ENCODE measurements at places on chromosomes 4 and X.
A peak's percentile ranks its signal among the peaks of the same experiment; 100 is the strongest.

DNA sequence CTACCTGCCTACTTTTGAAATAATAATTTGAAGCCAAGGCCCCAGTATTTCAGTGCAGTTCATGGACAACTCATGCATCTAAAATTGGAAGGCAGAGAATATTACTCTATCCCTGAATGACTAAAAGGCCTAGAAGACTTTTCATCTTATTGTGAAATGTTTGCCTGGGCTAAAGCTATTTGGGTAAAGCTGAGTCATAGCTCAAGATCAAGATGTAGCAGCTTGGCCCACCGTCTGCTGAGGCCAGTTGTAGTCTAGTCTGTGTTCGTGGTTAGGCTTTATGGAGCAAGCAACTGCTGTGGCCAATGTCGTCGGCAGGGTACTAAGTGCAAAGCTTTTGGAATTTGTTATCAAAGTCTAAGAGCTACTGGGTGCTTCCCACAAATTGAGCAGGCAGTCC lies 929.1 kb downstream of the RAB28 start:
- no peaks in the 10 kb centered on the region for H3K36me3 ChIP-seq
- no peak overlapping the region for H3K4me3 ChIP-seq
- H3K27me3 ChIP-seq = no peaks in the 10 kb centered on the region
- DNase-seq = no peak

GRCh38 chr4:3821580-3822229 lies 55.5 kb downstream of the ADRA2C start:
- H3K36me3 ChIP-seq = no peaks in the 10 kb centered on the region
- no peak for DNase-seq
- no peak overlapping the region for H3K4me3 ChIP-seq
- H3K4me1 ChIP-seq = no peaks in the 10 kb centered on the region

DNA sequence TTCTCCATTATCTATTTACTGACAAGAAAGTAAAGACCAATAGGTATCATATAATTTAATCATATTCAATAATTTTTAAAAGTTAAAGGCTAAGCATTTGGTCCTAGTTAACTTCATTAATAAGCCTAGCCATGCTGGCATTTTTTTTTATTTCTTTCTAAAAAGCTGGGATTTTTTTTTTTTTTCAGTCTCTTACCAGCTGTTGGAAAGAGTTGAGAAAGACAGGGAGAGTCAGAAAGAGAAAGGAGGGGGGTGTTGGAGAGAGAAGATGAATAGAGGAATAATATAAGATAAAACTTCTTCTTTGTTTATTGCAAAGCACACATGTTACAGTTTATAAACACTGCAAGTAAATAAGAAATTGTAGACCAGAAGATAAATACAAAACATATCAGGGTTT lies 5.9 kb upstream of the NR3C2 start:
- H3K36me3 ChIP-seq = no peaks in the 10 kb centered on the region
- no peak overlapping the region for H3K27ac ChIP-seq
- H3K4me1 ChIP-seq = peaks cover 19% of the 10 kb centered on the region
- no peak for DNase-seq
- H3K27me3 ChIP-seq = no peaks in the 10 kb centered on the region

DNA sequence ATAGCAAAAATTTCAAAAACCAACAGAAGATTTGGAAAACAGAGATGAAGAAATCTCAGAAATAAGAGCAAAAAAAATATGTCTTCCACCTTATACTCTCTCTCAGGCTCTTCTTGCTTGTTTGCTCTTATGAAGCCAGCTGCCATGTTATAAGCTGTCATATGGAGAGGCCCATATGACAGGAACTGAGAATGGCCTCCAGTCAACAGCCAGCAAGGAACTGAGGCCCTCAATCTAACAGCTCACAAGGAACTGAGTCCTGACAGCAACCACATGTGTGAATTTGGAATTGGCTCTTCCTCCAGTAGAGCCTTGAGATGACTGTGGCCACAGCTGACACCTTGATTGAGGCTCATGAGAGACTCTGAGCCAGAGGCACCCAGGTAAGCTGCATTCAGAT lies 51.3 kb upstream of the MAOA start:
- H3K4me3 ChIP-seq = no peak overlapping the region
- no peak overlapping the region for H3K27ac ChIP-seq
- no peaks in the 10 kb centered on the region for H3K27me3 ChIP-seq
- H3K36me3 ChIP-seq = no peaks in the 10 kb centered on the region

- H3K27me3 ChIP-seq = no peaks in the 10 kb centered on the region
- DNase-seq = no peak
- peaks cover 36% of the 10 kb centered on the region for H3K4me1 ChIP-seq
- H3K27ac ChIP-seq = peak overlapping the region; percentile 73
Measured at GRCh38 chrX:110145311-110145710, 142.4 kb downstream of the TMEM164 start.

- no peaks in the 10 kb centered on the region for H3K27me3 ChIP-seq
- no peaks in the 10 kb centered on the region for H3K4me1 ChIP-seq
- DNase-seq = no peak
- H3K36me3 ChIP-seq = no peaks in the 10 kb centered on the region
- no peak overlapping the region for H3K27ac ChIP-seq
Measured at GRCh38 chr4:93461541-93461940, 367.0 kb upstream of the ATOH1 start.

GRCh38 chr4:36224972-36225903 lies 19.1 kb downstream of the ARAP2 start:
- no peaks in the 10 kb centered on the region for H3K36me3 ChIP-seq
- H3K27me3 ChIP-seq = no peaks in the 10 kb centered on the region
- no peak overlapping the region for H3K27ac ChIP-seq
- H3K4me1 ChIP-seq = no peaks in the 10 kb centered on the region
- no peak overlapping the region for H3K4me3 ChIP-seq

GRCh38 chr4:7897811-7898210 lies 41.9 kb downstream of the AFAP1 start:
- no peak for DNase-seq
- no peaks in the 10 kb centered on the region for H3K27me3 ChIP-seq
- H3K4me3 ChIP-seq = no peak overlapping the region
- no peaks in the 10 kb centered on the region for H3K36me3 ChIP-seq
- H3K27ac ChIP-seq = no peak overlapping the region
- H3K4me1 ChIP-seq = no peaks in the 10 kb centered on the region

DNA sequence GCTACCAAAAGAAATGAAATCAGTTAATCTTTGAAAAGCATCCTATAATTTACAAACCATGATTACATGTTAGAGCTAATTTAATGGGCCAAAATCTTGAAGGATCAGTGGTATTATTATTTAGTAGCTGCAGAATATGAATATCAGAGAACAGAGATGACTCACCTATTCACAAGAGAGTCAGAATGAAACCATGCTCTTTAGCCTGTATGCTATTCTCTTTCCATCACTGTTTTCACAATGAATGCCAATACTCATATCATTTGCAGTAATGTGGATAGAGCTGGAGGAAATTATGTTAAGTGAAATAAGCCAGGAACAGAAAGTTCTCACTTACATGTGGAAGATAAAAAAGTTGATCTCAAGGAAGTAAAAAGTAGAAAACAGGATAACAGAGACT lies 414.1 kb downstream of the CENPC start:
- no peaks in the 10 kb centered on the region for H3K4me1 ChIP-seq
- no peak overlapping the region for H3K4me3 ChIP-seq
- no peaks in the 10 kb centered on the region for H3K27me3 ChIP-seq
- no peaks in the 10 kb centered on the region for H3K36me3 ChIP-seq

DNA sequence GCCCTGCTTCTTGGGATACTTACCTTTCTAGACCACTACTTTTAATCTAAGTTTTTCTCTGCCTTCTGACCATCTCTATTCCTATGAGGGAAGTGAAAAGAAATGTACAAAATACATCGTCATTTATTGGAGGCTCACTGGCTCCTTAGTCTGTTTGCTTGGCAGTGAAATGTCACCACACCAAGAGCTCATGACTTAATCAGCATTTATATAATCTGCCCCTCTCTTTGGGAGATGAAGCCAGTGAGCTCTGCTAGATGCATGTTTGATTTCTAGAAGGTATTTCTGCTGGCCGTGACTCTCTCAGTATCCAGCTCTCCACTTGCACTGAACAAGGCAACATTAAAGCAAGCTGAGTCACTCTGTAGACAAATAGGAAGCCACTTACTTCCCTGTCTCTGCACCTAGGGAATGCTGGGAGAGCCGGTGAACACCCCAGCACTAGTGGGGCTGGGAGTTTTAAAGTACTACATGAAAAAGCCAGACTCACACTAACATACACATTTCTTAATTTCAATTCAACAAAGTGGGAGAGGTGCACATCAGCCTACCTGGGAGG lies 79.1 kb downstream of the MID1IP1 start:
- no peaks in the 10 kb centered on the region for H3K27me3 ChIP-seq
- DNase-seq = no peak
- no peak overlapping the region for H3K4me3 ChIP-seq
- no peaks in the 10 kb centered on the region for H3K36me3 ChIP-seq
- peaks cover 16% of the 10 kb centered on the region for H3K4me1 ChIP-seq
- H3K27ac ChIP-seq = peak overlapping the region; percentile 69

GRCh38 chr4:113945906-113946305 lies 33.5 kb downstream of the ARSJ start:
- no peaks in the 10 kb centered on the region for H3K27me3 ChIP-seq
- no peak for DNase-seq
- H3K4me1 ChIP-seq = no peaks in the 10 kb centered on the region
- no peak overlapping the region for H3K27ac ChIP-seq
- H3K36me3 ChIP-seq = no peaks in the 10 kb centered on the region

GRCh38 chr4:137861682-137862081 lies 329.4 kb upstream of the PCDH18 start:
- no peak for DNase-seq
- H3K4me3 ChIP-seq = no peak overlapping the region
- H3K27ac ChIP-seq = no peak overlapping the region
- H3K4me1 ChIP-seq = no peaks in the 10 kb centered on the region
- no peaks in the 10 kb centered on the region for H3K36me3 ChIP-seq
- H3K27me3 ChIP-seq = no peaks in the 10 kb centered on the region

DNA sequence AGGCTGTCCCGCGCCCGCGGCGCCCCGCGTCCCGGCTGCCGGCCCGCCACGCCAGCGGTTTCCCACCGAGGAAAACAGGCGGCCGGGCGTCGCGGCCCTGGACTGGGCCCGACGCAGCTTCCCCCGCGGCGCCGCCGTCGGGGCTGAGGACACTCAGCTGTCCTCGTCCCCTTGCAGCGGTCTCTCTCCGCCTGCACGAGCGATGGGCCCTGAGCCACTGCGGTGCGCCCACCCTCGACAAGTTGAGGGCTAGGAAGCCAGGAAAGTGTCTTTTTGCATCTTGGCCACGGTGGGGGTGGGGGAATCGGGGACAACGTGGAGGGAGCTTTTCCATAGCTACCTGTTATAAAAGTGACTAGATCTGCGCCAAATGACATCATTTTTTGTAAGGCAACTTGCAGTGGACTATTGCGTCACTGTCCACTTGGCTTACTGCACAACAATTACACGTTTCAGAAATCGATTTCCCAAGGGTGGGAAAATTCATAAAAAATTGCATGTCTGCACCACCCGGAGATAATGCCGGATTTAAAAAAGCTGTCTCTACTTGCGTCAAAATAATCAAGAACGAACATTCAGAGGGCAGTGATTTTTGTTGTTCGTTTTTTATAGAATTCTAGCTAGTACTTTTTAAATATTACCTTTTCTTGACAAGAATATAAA lies 1.1 kb downstream of the KLHL15 start:
- H3K4me3 ChIP-seq = peak overlapping the region; percentile 82
- H3K27me3 ChIP-seq = no peaks in the 10 kb centered on the region
- H3K4me1 ChIP-seq = peaks cover 3% of the 10 kb centered on the region
- peak overlapping the region; percentile 97 for H3K27ac ChIP-seq
- H3K36me3 ChIP-seq = no peaks in the 10 kb centered on the region

GRCh38 chr4:71186566-71187403 lies 152.0 kb upstream of the SLC4A4 start:
- H3K27ac ChIP-seq = peak overlapping the region; percentile 74
- no peaks in the 10 kb centered on the region for H3K36me3 ChIP-seq
- no peaks in the 10 kb centered on the region for H3K27me3 ChIP-seq
- peak overlapping the region; percentile 71 for H3K4me3 ChIP-seq
- H3K4me1 ChIP-seq = peaks cover 8% of the 10 kb centered on the region

- no peaks in the 10 kb centered on the region for H3K4me1 ChIP-seq
- H3K36me3 ChIP-seq = no peaks in the 10 kb centered on the region
- H3K27me3 ChIP-seq = no peaks in the 10 kb centered on the region
- H3K4me3 ChIP-seq = no peak overlapping the region
- no peak for DNase-seq
Measured at GRCh38 chr4:163048447-163048846, 118.2 kb downstream of the NAF1 start.

- H3K4me1 ChIP-seq = no peaks in the 10 kb centered on the region
- no peak overlapping the region for H3K27ac ChIP-seq
- DNase-seq = no peak
Measured at GRCh38 chr4:18319431-18319830, 297.9 kb upstream of the LCORL start.

DNA sequence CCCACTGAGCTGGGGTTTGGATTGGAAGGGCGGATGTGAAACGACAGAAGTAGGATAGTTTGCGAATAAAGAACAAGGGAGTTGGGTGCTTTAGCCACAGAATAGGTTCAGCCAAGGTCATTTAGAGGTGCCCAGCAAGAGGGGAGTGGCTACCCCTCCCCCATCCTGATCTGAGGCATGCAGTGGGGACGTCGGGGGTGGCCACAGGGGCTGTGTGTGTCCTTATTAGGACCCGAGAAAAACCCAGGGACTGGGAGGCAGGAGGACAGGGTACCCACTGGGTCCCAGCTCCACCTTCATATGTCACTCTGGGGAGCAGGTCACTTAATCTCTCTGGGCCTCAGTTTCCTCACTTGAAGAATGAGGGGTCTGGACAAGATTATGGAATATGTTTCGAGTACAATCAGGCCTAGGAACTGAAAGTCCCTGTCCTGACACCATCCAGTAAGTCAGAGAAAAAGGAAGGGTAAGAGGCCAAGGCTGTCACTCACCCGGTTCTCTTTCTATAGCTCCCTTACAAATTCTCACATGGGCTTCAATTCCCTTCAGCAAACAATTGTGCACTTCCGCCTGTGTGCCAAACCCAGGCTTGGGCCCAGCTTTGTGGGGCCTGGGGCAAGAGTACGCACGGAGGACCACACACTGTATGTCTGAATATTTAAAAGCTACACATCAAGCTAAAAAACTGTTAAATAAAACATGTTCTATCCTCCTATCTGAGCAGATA lies 4.2 kb upstream of the NYX start:
- H3K4me3 ChIP-seq = peak overlapping the region; percentile 40
- no peak for DNase-seq
- peaks cover 11% of the 10 kb centered on the region for H3K4me1 ChIP-seq
- H3K27me3 ChIP-seq = no peaks in the 10 kb centered on the region
- no peaks in the 10 kb centered on the region for H3K36me3 ChIP-seq

DNA sequence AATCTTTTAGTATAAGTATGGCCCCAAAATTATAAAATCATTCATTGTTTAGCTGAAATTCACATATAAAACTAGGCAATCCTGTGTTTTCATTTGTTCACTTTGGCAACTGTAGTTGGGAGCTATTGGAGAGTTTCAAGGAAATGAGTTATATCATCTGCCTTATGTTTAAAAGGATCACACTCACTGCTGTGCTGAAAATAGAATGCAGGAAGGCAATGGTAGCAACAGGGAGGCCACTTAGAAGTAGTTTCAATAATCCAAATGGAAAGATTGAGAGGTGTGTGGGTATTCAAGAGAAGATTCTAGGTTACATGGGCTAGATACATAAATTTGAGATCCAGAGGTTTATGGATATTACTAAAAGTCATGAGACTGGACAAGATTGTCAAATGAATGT lies 184.9 kb downstream of the PDGFC start:
- no peaks in the 10 kb centered on the region for H3K27me3 ChIP-seq
- peaks cover 3% of the 10 kb centered on the region for H3K4me1 ChIP-seq
- no peaks in the 10 kb centered on the region for H3K36me3 ChIP-seq
- H3K4me3 ChIP-seq = no peak overlapping the region

GRCh38 chr4:159347813-159348212 lies 244.9 kb downstream of the RAPGEF2 start:
- DNase-seq = no peak
- H3K27ac ChIP-seq = no peak overlapping the region
- H3K4me3 ChIP-seq = no peak overlapping the region
- H3K4me1 ChIP-seq = peaks cover 18% of the 10 kb centered on the region
- peaks cover 61% of the 10 kb centered on the region for H3K36me3 ChIP-seq
